Dermis blood vessel endothelial cell (primary cell): ENCODE measurements at places on chromosomes 7 and 10. TPM values are rescaled to one million over a fixed set of nuclear protein-coding genes. Genes with fewer than 3 reads are reported as not detected.

The PDE6C gene
- total RNA-seq: not detected in 2 replicates

The ASZ1 gene
- not detected in 2 replicates for total RNA-seq

GRCh38 chr10:24418532-24418931 lies 209.6 kb downstream of the KIAA1217 start:
- no peak for DNase-seq

DNA sequence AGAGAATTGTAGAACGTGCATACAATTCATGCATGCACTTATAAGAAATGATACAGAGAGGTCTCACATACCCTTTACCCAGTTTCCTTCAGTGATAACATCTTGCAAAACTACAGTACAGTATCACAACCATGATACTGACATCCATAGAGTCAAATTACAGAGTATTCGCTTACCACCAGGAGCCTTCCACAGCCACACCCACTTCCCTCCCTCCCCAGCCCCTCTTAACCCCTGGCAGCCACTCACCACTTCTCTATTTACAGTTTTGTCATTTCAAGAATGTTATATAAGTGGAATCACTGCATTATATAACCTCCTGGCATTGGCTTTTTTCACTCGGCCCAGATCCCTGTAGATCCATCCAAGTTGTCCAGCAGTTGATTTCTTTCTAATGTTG lies 143.8 kb downstream of the ZNF248 start:
- DNase-seq: no peak

DNA sequence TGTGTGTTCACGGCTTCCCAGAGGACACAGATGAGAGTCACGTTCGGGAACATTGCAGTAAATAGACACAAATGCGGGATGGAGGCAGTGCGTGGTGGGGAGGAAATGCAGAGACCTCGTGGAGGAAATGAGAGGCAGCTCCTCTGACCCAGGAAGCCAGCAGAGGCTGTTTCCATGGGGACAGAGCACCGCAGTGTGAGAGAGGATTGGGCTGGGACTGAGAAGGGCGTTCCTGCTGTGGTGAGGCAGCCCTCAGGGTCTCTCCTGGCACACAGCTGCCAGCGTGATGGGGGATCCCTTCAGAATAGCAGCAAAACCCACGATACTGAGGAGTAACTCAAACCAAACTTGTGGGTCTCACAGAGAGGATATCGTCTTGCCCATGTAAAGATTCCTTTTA lies 21.7 kb upstream of the BHLHA15 start:
- no peak for DNase-seq

DNA sequence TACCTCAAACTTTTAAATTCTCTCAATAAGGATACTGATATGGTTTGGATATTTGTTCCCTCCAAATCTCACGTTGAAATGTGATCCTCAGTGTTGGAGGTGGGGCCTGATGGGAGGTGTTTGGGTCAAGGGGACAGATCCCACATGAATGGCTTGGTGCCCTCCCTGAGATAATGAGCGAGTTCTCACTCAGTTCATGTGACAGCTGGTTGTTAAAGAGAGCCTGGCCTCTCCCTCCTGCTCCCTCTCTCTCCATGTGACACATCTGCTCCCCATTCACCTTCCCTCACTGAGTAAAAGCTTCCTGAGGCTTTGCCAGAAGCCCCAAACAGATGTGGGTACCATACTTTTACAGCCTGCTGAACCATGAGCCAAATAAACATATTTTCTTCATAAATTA lies 19.2 kb downstream of the ABCB4 start:
- DNase-seq: no peak
